Sigmoid colon (tissue), 7 donors: ENCODE measurements at places on chromosomes 11 and 22. TPM values are rescaled to one million over a fixed set of nuclear protein-coding genes. Genes with fewer than 3 reads are reported as not detected.

The RAB3IL1 gene
- total RNA-seq, result 21.2 TPM

- DNase-seq, result no peak
Observed at GRCh38 chr11:123260511-123261211, 65.6 kb upstream of the CLMP start.

- DNase-seq, result peak; percentile 82
Observed at GRCh38 chr11:117426297-117426685, 98.6 kb downstream of the CEP164 start.

- peak; percentile 79 for DNase-seq
Observed at GRCh38 chr11:10669258-10670033, 24.1 kb downstream of the IRAG1 start.

DNA sequence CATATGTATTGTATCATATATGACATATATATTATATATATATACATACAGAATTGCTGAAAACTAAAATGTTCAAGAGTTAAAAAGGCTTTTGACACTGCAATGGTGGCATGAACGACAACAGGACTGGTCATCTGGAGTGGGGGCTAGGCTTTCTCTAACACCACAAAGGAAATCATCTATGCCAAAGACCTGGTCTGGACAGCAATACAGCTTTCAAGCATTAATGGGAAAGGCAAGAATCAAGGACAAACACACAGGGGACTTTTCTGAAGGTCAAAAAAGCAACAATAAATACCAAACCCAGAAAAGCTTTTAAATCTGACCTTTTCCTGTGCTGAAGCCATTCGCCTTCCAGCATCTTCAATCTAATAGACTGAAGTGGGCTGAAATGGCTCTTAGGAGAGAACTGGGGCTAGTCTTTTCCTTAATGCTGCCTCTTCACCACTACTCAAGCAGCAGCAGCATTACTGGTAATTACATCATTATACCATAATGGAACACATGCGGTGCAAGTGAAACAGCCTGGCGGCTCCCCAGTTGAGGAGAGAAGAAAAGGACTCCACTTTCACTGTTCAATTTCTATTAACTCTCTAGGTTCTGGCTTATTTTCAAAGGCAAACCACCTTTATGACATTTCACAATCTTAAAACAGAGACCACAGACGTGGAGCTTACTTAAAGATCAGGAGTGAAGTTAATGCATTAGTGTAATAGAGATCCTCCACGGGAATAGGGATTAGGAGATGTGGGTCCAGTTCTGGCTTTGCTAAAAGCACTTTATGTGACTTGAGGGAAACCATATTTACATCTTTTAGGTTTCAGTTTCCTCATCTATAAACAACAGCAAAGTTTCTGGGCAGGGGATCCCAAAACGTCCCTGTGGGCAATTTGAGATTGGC, 63.0 kb downstream of the GAB2 start:
- no peak for DNase-seq
